ENCODE measurements at places on chromosomes 16 and 17.
A peak's percentile ranks its signal among the peaks of the same experiment; 100 is the strongest.

DNA sequence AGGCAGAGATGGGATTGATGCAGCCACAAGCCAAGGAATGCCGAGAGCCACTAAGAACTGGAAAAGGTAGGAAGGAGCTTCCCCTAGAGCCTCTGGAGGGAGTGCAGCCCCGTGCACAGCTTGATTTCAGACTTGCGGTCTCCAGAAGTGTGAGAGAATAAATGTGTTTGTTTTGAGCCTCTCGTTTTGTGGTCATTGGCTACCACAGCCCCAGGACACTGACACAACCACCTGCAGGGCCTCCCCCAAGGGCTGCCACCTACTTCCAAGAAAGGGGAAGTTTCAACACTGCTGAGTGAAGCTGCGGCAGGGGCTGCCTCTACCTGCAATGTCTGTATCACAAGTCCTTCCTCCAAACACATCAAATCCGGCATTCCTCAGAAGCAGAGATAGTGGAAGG is 346.9 kb downstream of the C16orf95 start:
- no peak for DNase-seq

DNA sequence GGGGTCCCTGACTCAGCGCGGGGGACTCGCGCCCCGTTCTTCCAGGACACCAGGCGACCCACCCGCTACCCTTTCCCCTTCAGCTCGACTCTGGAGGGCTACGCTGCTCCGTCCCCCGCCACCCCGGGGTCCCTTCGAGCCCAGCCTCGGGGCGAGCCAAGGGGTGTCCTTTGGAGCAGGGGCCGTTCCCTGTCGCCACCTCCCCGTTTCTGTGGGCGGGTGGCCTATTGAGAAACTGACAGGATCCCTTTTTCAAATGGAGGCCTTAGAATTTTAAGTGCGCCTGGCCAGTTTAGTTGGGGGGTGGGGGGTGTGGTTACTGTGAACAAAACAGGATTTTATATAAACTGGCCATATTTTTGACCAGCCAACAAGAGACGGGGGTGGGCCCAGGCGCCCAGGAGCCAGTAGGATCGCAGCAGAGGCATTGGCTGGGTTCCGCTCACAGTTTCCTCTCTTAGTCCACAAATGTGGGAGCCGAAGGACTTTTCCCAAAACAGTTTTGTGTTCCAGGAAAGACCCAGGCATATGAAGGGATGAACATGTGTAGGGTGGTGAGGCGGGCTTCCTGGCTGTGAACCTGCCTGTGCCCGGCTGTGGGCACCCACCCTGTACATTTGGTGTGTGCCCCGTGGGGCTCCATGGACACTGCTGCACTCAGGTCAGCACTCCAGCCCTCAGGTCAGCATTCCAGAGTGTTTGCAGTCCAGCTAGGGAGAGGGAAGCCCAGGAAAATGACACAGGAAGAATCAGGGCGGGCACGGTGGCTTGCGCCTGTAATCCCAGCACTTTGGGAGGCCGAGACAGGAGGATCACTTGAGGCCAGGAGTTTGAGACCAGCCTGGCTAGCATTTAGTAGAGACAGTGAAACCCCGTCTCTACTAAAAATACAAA is 722 bp upstream of the TIMP2 start:
- peak; percentile 51 for DNase-seq

DNA sequence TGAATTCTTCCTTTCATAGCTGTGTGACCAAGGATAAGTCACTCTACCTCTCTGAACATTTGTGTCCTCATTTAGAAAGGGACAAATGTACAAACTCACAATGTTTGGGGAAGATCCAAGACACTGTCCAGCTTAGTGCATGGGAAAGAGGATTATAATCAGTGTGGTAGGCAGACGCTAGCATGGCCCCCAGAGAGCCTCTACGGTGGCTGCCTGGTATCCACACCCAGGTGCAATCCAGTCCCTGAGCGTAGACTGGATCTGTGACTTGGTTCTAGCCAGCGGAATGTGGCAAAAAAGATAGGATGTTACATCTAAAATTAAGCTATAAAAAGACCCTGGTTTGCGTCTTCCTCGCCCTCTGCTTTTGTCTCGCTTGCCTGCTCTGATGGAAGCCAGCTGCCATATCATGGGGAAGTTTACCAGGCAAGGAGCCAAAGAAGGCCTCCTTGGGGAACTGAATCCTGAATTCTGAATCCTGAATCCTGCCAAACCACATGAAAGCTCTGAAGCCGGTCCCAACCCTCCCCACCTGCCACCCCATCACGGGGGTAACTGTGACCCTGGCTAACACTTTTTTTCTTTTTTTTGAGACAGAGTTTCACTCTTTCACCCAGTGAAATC is 51.7 kb downstream of the PLXDC1 start:
- no peak for DNase-seq

DNA sequence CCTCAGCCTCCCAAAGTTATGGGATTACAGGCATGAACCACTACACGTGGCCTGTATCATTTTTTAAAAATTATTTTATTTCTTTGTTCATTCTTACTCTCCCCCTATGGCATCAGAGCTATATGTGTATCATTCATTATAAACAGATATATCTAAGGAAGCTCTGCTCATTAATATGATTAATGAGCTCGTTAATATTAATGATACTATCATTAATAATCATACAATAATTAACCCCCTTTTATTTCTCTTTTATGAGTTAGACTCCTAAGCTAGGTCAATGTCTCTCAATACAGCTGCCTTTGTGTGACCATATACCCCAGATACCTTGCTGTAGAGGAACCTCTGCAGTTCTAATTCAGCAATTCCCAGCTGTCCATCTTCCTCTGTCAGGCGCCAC is 4.5 kb upstream of the RSKR start:
- no peak for DNase-seq

- DNase-seq, result no peak
These were observed 14.9 kb downstream of the IGFBP4 start for GRCh38 chr17:40457964-40458791.

GRCh38 chr16:56113223-56113622 is 78.1 kb upstream of the GNAO1 start:
- DNase-seq, result no peak

DNA sequence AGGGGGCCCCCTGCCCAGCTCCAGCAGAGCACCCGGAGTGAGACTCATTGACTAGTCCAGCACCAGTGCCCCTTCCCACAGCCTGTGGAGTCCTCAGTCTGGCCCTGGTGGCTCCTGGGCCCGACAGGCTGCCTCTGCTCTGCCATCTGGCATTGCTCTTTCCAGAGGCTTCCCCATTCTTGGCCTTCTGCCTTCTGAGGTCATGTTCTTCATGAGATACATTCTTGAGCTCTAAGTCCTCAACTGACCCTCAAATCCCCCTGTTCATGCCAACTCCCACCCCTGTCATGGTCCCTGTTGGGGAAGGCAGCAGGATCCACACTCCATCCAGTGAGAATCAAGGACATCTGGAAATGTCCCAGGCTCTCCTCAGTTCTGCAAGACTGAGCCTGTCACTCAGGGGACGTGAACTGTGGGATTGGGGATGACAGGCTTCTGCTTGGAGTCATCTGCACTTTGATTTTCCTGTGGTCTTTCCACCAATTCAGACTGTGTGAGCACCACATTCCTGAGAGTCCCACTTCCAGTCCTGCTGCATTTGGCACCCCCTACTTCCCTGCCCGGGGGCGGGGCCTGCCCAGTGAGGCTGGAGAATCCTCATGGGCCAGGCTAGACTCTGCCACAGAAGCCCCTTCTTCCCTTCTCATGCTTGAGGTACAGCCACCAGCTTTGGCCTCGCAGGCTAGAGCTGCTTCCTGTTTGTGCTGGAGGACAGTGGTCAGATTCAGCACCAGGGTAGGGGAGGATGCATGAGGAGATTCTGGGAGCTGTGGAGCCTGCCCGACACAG is 2.7 kb downstream of the TRPV2 start:
- DNase-seq, result no peak

DNA sequence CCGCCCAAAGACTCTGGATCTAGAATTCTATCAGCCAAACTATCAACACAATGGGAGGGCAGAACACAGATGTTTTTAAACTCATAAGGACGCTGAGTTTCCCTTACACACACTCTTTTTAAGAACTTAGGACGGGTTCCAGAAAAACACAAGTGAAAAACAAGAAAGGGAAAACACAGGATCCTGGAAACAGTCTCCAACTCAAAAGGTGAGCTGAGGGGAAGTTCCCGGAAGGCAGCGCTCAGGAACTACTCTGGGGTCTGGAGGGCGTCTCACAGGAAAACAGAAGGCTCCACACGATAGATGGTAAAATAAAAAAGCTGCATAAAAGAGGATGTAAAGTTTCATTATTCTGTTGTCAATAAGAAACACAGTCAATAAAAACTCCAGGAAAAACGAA is 80.2 kb upstream of the DOC2B start:
- DNase-seq, result no peak

DNA sequence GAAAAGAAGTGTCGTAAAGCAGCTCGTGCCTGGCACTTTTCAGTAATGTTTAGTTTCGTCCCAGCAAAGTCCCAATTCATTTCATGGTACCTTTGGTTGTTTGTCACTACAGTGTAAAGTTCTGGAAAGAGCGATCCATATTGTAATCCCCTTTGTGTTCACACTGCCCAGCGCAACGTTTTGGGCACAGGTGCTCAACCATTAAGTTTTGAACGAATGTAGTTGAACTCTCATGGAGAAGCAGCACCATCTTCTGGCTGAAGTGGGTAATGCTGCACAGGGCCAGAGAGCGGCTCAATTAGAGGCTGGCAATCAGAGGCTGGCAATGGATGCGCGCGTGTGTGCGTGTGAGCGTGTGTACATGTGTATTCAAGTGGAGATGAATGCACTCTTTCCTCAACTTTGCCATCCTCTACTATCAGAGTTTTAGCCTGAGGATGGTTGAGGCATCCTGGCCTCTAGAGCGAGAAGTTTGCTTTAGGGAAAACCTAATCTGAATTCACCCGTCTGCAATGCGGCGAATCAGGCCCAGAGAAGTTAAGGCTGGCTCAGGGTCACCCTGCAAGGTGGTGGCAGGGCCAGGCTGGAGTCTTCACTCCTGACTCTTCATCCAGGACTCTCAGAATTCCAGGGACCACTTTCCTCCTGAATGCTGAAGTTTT is 29.9 kb downstream of the DYNLL2 start:
- peak; percentile 62 for DNase-seq

Data from CD14-positive monocyte (primary cell).